Activated naive CD4-positive, alpha-beta T cell treated with anti-CD3 and anti-CD28 coated beads, Interleukin-2, amount 50 U/mL, for 72 hours (primary cell): ENCODE measurements at places on chromosomes 5 and 9. TPM values are rescaled to one million over a fixed set of nuclear protein-coding genes. Genes with fewer than 3 reads are reported as not detected.

Gene PHYKPL
- 51.1 TPM for total RNA-seq

Gene GPX3
- not detected for total RNA-seq

Gene CSF1R
- 5.2 TPM for total RNA-seq

Gene PCDHGB5
- 0.12 TPM for total RNA-seq

Gene GABRA1
- not detected for total RNA-seq

Gene PCSK5
- 6.3 TPM for total RNA-seq

Gene ADGRV1
- total RNA-seq = not detected

Gene MLANA
- not detected for total RNA-seq

Gene TMEM215
- not detected for total RNA-seq

Gene ARHGEF37
- total RNA-seq = 1.8 TPM

Gene GDA
- total RNA-seq = not detected

Gene PHF24
- 0.06 TPM for total RNA-seq

Gene CTXN3
- not detected for total RNA-seq

Gene PCDHA3
- total RNA-seq = not detected

Gene LIFR
- total RNA-seq = 0.25 TPM

Gene DNM1
- total RNA-seq = 1.6 TPM

Gene GNA14
- 0.25 TPM for total RNA-seq

Gene SPINK4
- total RNA-seq = not detected

Gene GFI1B
- not detected for total RNA-seq

Gene PJA2
- 63.6 TPM for total RNA-seq

Gene RMRP
- 3,566 TPM for total RNA-seq

Gene PCA3
- not detected for total RNA-seq

Gene SLC23A1
- 2.3 TPM for total RNA-seq

Gene SLC38A9
- total RNA-seq = 19.5 TPM

Gene SLC25A2
- total RNA-seq = 0.23 TPM

Gene TRIM36
- not detected for total RNA-seq

Gene IRGM
- total RNA-seq = 4.5 TPM

Gene KIAA0825
- 1.2 TPM for total RNA-seq

Gene ZNF366
- total RNA-seq = not detected

Gene MACIR
- 5.9 TPM for total RNA-seq

Gene TAS2R1
- not detected for total RNA-seq

Gene SLC9A3
- 1.6 TPM for total RNA-seq

Gene SPINK6
- not detected for total RNA-seq

Gene ZCCHC9
- 27.6 TPM for total RNA-seq

Gene LCN12
- 0.64 TPM for total RNA-seq

Gene MCIDAS
- 0.18 TPM for total RNA-seq

Gene FAT2
- total RNA-seq = not detected

Gene QRFP
- total RNA-seq = not detected

Gene ACOT12
- not detected for total RNA-seq

Gene UBE2D2
- 249 TPM for total RNA-seq

Gene ST6GALNAC4
- total RNA-seq = 24.5 TPM

Gene FANCG
- 194 TPM for total RNA-seq

Gene CD74
- total RNA-seq = 277 TPM

Gene CNTNAP3
- not detected for total RNA-seq

Gene IL3
- 9.7 TPM for total RNA-seq

Gene ISL1
- not detected for total RNA-seq

Gene CCIN
- total RNA-seq = not detected

Gene B4GALT1
- 49.2 TPM for total RNA-seq

Gene SLC31A2
- total RNA-seq = 2.1 TPM

Gene PCDHA2
- total RNA-seq = 0.09 TPM

Gene ZFP2
- 0.50 TPM for total RNA-seq

Gene ADGRD2
- not detected for total RNA-seq

Gene CEL
- 9.3 TPM for total RNA-seq

Gene SPATA31A3
- not detected for total RNA-seq

Gene GOLGA1
- total RNA-seq = 22.5 TPM

Gene DMRT3
- total RNA-seq = not detected

Gene IFNB1
- total RNA-seq = 0.46 TPM

Gene PKD2L2
- not detected for total RNA-seq

Gene RNF183
- total RNA-seq = not detected
